ENCODE measurements at places on chromosomes 2 and 18.

DNA sequence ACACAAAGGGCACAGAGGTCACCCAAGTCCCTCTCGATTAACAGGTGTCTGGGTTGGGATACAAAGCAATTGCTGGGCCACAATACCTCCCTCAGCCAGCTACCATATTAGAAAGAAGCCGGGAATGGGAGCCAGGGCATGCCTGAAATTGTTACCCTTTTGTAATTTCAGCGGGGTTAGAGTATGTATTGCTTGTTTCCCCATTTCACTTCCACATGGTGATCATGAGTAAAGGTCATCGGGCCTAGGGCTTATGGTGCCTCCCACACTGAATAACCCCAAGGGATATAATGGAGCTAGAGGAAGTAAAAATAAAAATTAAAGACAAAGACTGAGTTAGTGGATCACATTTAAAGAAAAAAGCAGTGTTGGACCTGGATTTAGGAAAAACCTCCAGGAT lies 437.2 kb upstream of the KLHL29 start:
- no peak for DNase-seq

- no peak for DNase-seq
Measured at GRCh38 chr2:44572196-44572900, 210.6 kb downstream of the CAMKMT start.

DNA sequence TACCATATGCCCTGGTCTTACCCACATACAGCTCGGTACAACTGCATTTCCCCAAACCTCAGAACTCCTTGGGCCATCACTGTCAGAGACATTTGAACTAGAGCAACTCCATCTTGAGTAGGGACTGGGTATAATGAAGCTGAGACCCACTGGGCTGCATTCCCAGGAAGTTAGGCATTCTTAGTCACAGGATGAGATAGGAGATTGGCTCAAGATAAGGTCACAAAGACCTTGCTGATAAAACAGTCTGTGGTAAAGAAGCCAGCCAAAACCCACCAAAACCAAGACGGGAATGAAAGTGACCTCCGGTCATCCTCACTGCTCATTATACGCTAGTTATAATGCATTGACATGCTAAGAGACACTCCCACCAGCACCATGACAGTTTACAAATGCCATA lies 131.3 kb downstream of the PIK3C3 start:
- no peak for DNase-seq

GRCh38 chr2:48512571-48512970 lies 17.4 kb upstream of the STON1 start:
- DNase-seq = no peak

DNA sequence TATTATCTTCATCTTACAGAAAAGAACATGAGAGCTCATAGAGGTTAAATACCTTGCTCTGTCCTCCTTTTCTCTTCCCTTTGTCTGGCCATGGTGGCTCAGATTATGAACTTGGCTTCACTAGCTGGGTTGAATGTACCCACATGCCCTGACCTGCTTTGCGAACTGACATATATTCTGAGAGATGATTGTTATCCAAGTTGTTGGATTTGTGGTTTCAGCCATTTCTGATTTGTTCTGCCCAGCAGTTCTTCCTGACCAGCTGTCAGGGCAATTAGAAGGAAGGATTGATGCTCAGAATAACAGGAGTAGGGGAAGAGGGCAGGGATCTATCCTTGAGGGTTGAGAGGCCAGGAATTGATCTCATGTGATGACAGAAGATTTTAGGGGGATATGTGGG lies 236.8 kb upstream of the FAM98A start:
- no peak for DNase-seq

- no peak for DNase-seq
Measured at GRCh38 chr2:105121434-105121833, 83.6 kb downstream of the MRPS9 start.

GRCh38 chr2:8729939-8730338 lies 48.1 kb downstream of the ID2 start:
- DNase-seq = no peak

DNA sequence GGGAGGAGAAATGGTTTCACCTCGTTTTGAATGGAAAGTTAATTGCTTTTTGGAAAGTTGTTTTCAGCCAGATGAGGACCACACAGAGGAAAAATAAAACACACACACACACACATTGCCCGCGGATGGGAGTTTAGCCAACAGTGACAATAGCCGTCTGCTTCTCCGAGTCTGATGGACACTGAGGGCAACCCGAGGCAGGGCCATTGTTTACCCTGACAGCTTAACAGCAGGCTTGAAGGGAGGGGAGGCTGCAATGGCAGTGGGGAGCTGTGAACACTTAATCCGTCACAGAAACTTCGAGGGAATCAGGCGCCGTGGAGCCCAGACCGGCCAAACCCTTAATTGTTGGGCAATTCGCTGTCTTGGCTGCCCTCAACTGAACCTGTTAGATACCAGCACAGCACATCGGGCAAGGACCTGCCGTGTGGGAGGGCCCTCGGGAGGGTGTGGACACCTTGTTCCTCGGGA lies 145.9 kb downstream of the ACKR3 start:
- no peak for DNase-seq

GRCh38 chr2:152171718-152172117 lies 3.8 kb downstream of the STAM2 start:
- no peak for DNase-seq

GRCh38 chr2:150211164-150211631 lies 276.3 kb downstream of the RND3 start:
- DNase-seq = no peak

GRCh38 chr18:11587846-11588245 lies 21.6 kb upstream of the SLC35G4 start:
- no peak for DNase-seq

DNA sequence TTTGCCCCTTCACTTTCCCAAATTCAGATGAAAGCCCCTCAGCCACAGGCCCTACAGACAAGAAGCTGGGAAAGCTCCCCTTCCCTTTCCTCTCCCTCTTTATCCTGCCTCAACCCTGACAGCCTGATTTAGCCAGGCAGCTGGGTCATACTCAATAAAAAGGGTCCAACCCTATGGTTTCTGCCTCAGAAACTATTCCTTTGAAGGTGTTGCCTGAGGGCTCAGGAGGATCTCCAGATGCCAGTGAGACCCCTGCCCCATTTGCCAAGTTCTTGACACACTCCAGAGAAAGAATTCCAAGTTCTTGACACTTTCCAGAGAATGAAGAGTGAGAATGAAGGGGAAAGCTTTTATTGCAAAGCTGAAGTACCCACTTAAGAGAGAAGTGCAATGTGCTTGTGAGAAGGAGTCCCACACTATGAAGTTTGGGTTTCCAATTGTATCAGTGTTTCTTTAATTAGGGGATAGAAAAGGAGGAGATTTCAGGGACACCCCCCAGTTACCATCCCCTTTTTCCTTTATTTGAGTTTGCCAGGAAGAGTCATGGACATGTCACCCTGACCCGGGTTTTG lies 576.2 kb downstream of the METTL4 start:
- no peak for DNase-seq

GRCh38 chr2:7634409-7634808 lies 717.2 kb downstream of the RNF144A start:
- DNase-seq = peak; percentile 72

DNA sequence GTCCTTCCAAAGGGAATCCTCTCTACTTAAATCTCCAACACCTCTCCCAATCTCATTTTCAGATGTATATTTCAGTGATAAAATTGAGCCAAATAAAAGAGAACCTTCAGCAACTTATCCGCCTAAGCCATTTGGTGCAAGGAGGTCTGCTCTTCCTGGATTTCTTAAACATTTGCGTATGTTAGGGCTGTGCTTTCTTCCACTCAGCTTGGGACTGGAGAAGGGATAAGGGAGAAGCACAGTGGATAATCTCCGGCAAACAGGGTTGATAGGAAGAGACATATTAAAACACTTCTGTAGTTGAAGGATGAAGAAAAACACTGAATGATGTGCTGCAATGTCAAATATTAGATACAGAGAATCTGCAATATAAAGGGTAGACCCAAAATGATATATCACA lies 796.2 kb downstream of the KCNJ3 start:
- DNase-seq = no peak

DNA sequence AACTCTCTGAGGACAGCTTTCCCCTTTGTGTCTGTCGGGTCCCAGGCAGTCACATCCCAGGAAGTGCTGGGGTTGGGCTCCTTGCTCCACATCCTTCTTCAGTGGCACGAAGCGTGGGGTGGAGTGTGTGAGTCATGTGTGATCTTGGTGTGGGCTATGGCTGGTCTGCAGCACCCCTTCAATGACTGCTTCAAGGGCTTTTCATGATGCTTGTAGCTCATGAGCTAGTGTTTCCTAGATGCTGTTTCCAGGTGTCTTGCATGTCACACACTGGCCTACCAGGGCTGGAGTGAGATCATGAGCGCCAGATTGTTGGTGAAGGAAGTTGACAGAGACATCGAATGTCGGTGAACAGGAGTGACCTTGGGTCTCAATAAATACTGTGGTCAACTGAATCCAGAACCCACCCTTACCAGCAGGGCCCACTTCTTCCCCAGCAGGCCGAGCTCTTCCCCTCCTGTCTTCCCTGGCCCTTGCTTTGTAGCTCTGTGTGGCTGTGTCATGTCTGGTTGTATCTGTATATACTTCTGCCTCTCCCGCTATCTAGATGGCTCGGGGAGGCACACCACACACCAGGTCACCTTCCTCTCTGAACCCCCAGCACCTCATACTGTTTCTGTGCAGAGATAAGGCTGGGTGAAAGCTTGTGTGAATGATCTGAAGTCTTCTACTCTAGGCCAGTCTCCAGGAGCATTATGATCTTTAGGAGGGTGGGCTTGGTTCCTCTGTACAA lies 3.8 kb downstream of the C2orf92 start:
- no peak for DNase-seq

DNA sequence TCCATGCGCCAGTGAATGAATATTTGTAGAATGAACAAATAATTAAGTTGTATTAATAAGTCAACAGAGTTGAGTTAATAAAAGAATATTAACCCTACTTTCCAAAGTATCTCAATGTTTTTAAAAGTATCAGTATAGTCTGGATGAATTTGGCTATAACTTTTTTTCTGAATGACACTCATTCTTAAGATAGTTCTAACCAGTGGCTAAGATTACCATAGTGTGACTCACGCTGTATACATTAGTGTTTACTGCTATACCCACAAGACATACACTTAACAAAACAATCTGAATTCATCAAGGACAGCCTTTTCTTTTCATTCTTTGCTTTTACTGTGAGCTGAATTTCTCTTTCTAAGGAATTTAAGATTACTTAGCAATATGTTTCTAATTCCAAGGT lies 77.0 kb upstream of the PDE1A start:
- DNase-seq = no peak

DNA sequence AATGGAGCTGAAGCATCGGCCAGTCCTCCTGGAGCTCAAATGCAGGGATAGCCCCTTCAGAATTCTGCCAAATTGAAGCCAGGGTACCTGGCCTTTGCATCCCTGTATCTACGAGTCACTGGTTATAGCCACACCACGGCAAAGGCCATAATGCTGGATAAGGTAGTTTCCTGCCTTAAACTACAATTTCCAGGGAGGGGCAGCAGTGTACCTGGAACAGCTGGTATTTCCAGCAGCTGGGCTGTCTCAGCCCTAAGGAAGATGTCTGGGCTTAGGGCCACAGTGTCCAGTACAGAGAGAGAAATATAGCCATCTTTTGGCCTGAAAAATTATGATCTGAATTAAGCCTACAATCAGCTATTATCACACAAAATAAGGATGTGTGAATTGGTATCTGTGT lies 180.3 kb downstream of the GCA start:
- no peak for DNase-seq

DNA sequence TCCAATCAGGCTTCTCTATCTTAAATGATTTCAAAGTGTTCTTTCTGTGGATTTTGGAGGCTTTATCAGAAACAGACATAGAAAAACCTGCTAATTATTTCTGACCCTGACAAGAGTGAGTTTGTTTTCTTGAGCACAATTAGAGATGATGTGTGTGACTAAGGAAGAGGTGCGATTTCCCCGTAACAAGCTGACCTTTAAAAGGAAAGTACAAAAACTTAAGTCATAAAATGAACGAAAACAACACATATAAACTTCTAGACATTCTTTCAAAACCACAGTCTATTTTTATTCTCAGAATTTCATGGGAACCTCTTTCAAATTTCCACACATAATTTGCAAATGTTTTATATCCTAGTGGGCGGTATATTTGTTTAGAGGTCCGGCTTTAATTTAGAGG lies 604.8 kb downstream of the CPS1 start:
- no peak for DNase-seq

GRCh38 chr2:20430461-20431300 lies 16.2 kb upstream of the RHOB start:
- DNase-seq = no peak

- peak; percentile 49 for DNase-seq
Measured at GRCh38 chr18:58727776-58728500, 56.7 kb downstream of the MALT1 start.

GRCh38 chr18:31658670-31659575 lies 25.5 kb downstream of the B4GALT6 start:
- DNase-seq = peak; percentile 10

DNA sequence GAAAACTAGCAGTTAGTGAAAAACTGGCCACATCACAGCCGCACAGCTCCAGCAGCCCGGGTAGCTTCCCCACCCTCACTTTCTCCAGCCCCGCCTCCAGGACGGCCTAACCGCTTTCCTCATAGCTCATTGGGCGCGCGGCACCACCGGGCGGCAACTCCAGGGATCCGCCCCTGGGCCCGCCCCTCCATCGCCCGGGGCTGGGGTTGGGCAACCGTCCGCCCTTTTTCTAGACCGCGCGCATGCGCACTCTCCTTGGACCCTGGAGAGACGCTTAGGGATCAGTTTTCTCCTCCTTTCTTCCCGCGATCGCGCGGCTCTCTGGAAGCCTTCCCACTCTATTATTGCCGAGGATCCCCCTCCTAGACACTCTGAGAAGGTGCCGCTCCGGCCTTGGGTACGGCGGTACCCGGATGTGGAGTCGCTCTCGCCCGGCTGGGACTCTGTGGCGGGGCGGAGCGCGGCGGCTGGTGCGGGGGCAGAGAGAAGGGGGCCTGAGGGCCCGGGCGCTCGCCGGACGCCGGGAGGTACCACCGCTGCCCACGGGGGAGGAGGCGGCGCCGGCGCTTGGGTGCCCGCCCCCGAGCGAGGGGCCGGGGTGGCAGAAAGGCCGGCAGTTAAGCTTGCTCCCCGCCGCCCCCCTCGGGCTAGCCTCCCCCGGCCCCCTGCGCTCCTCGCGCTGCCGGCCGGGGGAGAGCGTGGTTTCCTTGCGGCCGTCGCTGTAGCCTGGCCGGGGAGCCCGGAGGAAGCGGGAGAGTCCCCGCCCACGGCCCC lies at the start of gene MIB1:
Gene MIB1, plus strand, starts transcription at position 255 of the 774 bp plus-strand sequence. CDS start 792 bp downstream, outside the sequence.
- peak; percentile 97 for DNase-seq

DNA sequence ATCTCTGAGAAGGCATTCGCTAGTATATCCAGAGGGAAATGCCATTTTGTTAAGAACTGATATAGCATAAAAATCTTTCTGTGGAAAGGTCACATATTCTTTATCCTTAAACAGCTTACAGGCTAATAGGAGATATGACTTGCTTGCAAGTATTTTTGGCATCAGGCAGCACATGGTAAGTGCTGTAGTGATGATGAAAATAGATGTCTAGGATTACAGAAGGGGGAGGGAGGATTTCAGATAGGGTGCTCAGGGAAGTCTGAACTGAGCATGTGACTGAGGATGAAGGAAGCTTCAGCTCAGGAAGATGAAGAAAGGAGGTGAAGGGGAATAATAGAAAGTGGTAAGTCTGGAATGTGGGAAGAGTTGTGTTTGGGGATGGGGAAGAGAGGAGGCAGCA lies 158.5 kb upstream of the NOSTRIN start:
- DNase-seq = no peak
